Suprapubic skin (tissue), 4 donors: ENCODE measurements at places on chromosomes 4 and X.

GRCh38 chr4:67928546-67928945 is 34.7 kb downstream of the TMPRSS11A start:
- DNase-seq, result no peak

- DNase-seq, result no peak
Observed at GRCh38 chrX:11781734-11782370, 23.8 kb downstream of the MSL3 start.

GRCh38 chrX:10653302-10653701 is 32.9 kb upstream of the MID1 start:
- DNase-seq, result no peak

GRCh38 chr4:110869114-110869513 is 246.2 kb upstream of the PITX2 start:
- no peak for DNase-seq

DNA sequence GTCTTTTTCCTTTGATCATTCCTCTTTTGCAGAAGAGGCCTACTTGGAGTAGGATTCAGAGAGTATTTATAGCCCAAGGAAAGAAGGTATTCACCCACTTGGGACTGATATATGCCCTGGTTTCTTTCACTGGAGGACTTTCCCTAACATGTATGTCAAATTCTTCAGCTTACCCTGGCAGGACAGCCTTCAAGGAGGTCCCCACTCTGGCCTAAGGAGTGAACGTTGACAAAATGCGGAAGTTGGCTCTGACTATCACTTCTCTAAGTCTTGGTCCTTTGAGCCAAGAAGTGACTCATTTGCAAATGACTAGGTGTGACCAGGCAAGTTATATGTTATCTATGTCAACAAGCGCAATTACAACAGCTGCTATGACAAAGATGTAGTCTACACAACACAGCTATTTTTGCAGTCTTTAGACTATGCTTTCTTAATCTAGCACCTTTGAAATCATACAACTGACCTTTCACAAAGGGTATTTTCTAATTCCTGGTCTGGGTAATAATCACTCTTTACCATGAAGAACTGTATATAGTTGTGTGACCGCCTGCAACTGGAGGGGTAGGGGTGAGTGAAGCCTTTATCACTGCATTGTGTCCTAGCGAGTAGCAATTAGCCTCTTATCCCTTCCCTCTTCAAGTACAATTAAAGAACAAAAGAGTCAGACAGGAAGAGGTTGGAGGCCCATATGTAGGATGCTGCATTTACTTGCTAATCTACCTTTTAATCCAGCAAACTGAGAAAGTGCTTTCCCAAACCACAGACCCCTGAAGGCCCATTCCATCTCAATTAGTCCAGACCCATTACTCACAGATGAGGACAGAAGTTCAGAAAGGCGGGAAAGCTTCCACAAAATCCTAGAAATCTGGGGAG is 50.1 kb downstream of the RASGEF1B start:
- DNase-seq, result no peak

GRCh38 chr4:40152637-40153036 is 44.2 kb upstream of the RHOH start:
- DNase-seq, result no peak

- no peak for DNase-seq
Observed at GRCh38 chr4:177128306-177128705, 181.4 kb upstream of the NEIL3 start.

DNA sequence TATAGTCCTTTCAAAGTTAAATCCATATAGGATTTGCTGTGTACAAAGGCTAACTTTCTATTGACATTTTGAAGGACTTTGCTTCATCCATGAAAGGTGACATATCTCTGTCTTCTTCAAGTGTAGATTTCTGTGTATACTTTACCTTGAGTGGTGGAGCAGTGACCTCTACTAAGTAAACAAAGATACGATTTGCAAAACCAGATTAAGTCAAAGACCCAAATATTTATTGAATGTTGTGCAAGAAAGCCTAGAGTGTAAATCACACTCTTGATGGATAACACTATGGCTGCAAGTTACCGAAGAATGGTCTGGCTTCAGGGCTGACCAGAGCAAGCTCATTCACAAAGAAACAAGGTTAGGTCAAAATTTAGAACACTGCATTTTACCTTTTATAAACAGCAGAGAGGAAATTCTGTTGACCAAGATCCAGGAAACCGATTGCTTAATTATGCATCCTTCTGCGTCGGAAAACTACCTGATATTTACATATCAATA is 5.4 kb upstream of the FGG start:
- no peak for DNase-seq

DNA sequence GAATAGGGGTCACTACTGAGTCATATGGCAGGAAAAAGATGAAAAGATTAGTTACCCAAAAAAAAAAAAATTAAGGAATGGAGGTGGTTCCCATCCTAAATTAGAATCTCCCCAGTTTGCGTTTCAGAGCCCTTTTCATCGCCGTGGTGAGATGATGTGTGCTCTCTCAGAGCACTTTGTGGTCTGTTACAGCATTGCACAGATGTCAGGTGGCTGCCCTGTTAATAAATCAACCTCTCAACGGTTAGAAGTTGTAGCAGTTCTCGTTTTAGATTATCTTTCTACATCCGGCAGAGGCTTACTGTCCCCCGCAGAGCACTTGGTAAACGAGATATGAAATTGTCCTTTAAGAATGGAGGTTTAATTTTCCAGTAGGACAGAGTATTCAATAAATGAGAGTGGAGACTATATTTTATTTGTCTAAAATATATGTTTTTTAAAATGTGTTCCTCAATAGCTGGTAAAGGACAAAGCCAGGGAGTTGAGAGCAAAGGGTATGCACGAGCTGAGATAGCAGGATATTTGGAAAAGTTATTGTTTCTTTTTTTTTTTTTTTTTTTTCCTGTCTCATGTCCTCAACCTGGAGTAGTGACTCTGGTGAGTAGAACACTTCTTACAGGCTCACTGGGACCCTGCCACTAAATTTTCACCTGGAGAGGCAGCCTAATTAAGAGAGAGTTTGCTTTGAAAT is 26.9 kb downstream of the AFF1 start:
- no peak for DNase-seq

- no peak for DNase-seq
Observed at GRCh38 chr4:169080981-169081380, 70.9 kb upstream of the CBR4 start.

- no peak for DNase-seq
Observed at GRCh38 chr4:39068907-39069306, 6.9 kb downstream of the KLHL5 start.

DNA sequence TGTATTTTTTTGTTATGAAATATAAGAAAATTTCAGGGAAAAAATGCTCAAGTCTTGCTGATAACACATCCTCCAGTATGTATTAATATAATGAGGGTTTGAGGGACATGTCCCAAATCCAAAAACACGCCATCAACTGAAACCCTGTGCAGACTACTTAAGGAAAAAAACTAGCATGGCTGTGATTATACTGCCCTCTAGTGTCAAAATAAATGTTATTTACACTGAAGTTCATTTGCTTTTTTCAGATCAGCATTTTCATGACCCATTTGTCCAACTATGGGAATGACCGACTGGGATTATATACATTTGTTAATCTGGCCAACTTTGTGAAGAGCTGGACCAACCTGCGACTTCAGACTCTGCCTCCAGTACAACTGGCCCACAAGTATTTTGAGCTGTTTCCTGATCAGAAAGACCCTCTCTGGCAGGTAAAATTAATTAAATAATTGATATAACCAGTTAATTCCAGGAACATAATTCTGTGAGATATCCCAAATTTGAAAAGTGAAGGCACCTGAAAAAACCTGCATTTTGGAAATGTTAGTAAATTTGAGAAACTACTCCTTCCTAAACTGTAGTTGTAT is 128.5 kb downstream of the PRSS12 start:
- DNase-seq, result no peak

GRCh38 chrX:109537324-109537665 is 651 bp downstream of the NXT2 start:
- peak; percentile 65 for DNase-seq

- no peak for DNase-seq
Observed at GRCh38 chrX:50469206-50469605, 1.4 kb downstream of the DGKK start.

DNA sequence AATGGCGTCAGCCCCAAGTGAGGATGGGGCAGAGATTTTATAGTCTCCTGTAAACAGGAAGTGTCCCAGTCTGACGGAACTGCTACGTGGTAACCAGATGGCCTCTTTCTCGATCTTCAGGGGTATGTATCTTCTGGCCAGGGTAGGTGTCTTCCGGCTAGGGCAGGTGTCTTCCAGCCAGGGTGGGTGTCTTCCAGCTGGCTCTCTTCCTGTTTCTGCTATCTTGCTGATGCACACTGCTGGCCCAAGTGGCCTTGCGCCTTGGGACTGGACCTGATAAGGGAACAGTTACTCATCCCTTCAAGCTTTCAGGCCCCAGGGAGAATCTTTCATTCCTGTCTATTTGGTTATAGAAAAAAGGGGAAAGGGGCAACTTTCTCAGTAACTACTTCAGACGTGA is 178.7 kb upstream of the MAGEE2 start:
- DNase-seq, result no peak
